Left ventricle myocardium inferior (tissue), 1 donor: ENCODE measurements at places on chromosomes 3 and 15.
A peak's percentile ranks its signal among the peaks of the same experiment; 100 is the strongest.

- DNase-seq, result no peak
Observed at GRCh38 chr15:34861214-34861613, 65.9 kb upstream of the ACTC1 start.

- no peak for DNase-seq
Observed at GRCh38 chr15:60275624-60276023, 122.2 kb downstream of the ANXA2 start.

DNA sequence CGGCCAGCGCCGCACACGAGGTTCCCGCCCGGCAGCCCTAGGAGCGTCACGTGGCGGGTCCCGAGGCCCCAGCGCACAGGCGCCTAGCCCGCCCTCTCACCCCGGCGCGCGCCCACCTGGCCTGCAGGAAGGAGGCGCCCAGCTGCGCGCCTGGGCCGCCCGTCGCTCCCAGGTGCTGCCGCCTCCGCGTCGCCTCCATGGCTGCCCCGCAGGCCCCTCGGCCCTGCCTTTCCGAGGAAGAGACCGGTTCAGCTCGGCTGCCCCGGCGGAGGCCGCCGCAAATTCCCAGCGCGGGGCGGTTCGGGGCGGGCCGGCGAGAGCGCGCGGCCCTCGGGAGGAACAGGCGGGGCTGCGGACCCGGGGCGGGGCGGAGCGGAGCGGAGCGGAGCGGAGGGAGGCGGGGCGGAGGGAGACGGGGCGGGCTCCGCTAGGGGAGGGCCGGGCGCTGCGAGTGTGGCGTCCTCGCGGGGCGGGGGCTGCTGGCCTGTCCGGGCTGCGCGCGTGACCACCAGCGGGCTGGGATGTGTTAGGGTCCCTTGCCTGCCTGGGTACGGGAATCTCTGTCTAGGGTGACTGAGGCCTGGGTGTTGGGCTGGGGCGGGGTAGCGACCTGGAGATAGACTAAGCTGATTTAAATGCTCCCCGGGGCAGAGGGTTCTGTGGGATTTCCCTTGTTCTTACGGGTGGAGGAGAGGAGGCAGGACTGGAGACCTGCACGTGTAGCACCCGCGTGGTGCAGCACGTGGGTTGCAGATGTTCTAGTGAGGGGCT is at the start of gene CLN6:
Gene CLN6 (minus strand): TSS at position 343 of the 771 bp plus-strand sequence. CDS start 144 bp downstream, at position 199.
- DNase-seq, result peak; percentile 85

DNA sequence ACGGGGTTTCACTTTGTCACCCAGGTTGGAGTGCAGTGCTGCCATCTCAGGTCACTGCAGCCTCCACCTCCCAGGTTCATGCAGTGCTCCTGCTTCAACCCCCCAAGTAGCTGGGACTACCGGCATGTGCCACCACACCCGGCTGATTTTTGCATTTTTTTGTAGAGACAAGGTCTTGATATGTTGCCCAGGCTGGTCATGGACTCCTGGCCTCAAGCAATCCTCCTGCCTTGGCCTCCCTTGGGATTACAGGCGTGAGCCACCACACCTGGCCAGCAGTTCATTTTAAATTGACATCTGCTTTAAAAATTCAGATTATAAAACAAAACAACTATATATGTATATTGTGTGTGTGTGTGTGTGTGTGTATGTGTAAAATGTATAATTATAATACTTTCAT is 38.3 kb downstream of the CALML4 start:
- no peak for DNase-seq

DNA sequence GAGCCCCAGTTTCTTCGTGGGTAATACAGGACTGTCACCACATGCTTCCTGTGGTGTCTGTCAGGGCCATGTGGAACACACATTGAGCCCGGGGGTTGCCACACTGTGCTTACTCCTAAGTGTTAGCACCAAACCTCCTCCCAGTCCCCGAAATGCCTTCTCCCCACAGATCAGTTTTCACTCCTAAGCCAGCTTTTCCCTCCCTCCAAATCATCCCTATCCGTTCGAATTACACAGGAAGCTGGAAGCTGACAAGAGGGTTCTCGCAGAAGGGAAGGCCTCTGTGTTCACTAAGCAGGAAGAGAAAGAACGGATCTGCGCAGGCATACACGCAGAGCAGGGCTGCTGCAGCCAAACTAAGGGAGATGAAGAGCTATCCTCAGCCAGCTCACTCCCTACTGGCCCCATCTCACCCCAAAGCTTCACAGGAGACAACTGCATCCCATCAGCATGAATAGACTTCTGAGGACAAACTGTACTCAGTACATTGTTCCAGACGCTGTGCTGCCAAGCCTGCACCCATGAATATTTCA is 32.3 kb downstream of the XXYLT1 start:
- DNase-seq, result peak; percentile 23

DNA sequence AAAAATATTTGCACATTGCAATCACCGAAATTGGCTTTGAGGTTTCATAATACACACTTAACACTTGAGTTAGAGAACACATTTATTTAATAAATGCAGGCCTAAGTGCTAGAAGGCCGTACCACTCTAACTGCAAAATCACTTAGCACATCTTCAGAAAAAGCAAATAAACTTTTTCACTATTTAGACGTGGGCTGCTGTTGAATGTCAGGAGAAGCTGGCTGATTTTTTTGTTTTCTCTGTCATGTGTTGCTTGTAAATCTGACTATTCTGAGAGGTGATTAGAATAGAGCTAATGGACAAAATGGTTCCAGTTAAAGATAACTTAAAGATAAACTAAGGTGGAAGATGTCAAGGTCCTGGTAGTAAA is 265.1 kb downstream of the FOXP1 start:
- no peak for DNase-seq

- DNase-seq, result no peak
Observed at GRCh38 chr3:119177321-119177720, 3.9 kb downstream of the UPK1B start.

- peak; percentile 89 for DNase-seq
Observed at GRCh38 chr15:77543159-77543882, 89.4 kb downstream of the LINGO1 start.

- no peak for DNase-seq
Observed at GRCh38 chr3:122506450-122506849, 8.3 kb downstream of the KPNA1 start.

DNA sequence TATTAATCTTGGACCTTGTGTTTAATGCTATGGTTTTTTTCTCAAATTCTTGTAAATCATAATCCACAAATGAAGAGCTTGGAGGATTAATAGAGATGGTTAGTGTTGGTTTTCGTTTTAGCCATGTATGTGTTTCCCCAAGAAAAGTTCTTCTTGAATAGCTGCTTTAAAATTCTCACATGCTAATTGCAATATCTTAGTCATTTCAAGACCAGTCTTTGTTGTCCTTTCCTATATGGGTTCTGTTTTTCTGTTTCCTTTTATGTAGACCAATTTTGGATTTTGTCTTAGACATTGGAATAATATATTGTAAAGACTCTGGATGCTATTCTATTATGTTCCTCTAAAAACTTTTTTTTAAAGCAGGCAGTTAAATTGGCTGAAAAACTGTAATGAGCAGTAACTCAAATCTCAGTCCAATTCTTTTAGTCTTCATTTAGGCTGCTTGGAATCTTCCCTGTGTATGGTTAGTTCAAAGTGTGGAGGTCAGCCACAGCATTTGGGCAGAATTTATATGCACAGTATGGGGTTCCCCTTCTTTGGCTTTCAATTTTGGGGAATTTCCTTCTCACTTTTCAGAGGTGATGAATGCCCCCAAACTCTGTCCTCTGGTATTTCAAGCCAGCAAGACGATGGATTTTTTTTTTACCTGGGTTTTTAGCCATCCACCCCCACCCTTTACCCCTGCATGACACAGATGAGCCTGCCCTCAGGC is 39.1 kb upstream of the DNAJC13 start:
- no peak for DNase-seq

GRCh38 chr3:140595295-140595694 is 82.6 kb upstream of the TRIM42 start:
- no peak for DNase-seq

DNA sequence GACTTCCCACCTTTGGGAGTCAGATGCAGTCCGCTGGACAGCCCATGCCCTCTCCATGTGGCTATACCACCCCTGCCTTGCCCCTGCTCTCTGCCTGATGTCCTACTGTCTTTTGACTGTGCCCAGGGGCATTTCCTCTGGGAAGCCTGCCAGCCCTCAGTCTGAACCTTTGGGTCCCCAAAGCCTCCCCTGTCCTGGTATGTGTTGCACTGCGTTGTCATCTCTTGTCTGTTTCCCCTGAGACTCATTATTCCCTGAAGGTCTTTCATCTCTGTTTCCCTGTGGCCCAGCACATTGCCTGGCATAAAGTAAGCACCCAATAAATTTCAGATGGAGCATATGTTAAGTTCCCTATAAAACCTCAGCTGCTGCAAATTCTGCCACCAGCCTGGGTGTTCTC is 236.6 kb upstream of the CTDSPL start:
- DNase-seq, result no peak

- no peak for DNase-seq
Observed at GRCh38 chr15:43423793-43424192, 52.9 kb downstream of the TUBGCP4 start.

DNA sequence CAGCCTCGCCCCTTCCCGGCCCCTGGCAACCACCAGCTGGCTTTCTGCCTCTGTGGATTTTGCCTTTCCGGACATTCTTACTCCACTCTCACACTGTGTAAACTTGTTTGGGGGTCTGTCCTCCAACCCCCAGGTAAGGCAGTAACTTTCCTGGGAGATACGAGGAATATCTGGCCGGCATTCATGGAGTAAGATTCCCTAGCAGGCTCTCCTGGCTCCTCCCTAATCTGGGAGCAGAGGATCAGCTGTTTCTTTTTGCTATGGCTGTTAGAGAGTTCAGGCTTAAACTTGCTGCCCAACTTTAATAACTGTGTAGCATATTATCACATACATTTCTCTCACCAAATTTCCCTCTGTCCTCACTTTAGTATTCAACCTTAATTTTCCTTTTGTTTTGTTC is 64.3 kb downstream of the IGF2BP2 start:
- DNase-seq, result no peak

- no peak for DNase-seq
Observed at GRCh38 chr3:63500196-63500595, 152.3 kb upstream of the SNTN start.

- no peak for DNase-seq
Observed at GRCh38 chr3:19972054-19972453, 25.2 kb downstream of the RAB5A start.

- no peak for DNase-seq
Observed at GRCh38 chr3:18586076-18586475, 160.9 kb upstream of the SATB1 start.

- DNase-seq, result no peak
Observed at GRCh38 chr15:58466566-58466965, 34.8 kb downstream of the LIPC start.

DNA sequence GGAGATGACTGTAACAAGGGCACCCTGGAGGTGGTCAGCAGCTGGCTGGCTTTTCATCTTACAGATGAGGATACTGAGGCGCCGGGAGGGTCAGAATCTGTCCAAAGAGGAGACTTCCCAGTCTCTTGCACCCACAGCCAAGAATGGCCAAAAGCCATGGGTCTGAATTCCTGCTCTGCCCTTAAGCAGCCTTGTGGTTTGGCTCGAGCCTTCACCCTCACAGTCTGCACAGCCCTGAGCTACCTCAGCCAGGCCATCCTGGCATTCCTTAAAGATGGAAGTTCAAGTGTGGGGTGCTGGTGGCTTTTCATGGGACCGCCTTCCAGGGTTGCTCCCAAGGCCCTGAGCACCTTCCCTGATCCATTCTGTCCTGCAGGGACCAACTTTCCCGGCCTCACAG is 59.2 kb downstream of the CACNA2D2 start:
- DNase-seq, result no peak

DNA sequence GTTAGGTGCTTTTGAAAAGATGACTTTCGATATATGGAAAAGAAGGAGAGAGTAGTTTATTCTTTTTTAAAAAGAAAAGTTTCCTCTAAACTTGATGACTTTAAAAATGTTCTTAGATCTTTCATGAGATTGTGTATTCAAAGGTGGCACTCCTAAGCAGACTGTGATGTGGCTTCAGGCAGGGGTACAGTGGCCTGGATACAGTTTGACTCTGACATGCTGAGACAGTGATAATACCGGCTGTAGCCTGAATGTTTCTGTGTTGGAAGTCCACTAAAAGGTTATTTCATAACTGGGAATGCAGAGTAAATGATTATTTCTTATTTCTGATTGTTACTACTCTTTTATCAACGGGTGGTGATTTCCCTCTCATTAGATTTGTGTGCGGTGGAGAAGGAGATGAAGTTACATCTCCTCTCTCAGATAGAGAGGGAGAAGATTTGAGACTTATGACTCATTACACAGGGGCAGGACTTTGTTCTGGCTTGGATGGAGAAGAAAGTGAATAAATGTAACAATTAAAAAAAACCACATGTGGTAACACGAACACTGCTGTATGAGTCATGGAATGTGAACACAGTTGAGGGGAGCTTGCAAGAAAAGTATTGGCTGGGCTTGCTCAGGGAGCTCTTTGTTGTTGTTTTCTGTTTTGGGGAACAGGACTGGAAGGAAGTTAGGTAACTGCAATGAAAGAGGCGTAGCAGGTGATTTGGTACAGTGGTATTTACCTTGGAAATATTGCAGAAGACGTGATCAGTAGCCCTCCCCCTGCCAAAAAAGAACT is 21.6 kb downstream of the SPTSSB start:
- DNase-seq, result no peak

DNA sequence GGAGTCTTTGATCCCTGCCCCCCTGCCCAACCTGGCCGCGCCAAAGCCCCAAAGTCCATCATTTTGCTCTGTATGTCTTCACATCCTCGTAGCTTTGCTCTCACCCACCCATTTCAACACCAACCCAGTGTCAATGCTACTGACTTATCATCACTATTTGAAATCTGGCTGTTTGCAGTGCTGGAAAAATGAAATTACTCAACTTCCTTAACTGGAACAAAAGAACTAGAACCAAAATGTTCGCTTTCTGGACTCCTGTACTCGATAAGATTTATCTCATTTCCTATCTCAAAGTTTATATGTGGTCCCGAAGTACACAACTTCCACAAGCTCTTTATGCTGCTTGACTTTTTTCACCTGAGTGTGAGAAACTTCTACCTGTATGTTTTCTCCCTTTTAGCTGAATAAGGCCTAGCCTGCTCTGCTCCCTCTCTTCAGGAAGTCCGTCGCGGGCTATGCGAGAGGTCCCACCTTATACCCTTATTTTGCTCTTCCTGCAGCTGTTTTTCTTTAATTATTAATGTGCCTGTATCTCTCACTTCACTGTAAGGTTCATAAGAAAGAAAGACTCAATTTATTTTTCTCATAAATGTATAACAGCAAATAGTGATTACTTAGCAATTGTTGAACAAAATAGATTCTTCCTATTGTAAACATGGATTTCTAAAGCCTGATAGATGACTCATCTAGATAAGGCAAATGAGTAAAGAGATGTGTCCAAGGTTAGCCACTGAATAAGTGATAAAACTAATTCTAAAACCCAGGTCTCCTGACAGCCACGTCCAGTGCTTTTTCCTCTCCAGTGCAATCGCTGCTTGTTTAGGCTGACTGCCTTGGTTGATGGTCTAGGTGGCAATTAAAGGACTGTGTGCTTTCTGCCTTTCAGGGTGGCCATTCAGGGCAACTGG is 464.1 kb upstream of the TPRG1 start:
- no peak for DNase-seq

DNA sequence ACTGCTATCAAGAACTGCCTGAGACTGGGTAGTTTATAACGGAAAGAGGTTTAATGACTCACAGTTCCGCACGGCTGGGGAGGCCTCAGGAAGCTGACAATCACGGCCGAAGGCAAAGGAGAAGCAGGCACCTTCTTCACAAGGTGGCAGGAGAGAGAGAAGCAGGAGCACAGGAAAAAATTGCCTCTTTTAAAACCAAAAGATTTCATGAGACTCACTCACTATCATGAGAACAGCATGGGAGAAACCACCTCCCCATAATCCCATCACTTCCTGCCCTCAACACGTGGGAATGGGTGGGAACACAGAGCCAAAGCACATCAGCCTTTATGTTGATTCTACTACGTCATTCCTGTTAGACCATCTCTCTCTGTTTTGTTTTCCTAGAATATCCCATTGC is 650.9 kb upstream of the SEMA6D start:
- no peak for DNase-seq
